CD4-positive, alpha-beta T cell treated with Interleukin-10 for 1 hour (primary cell): ENCODE measurements at places on chromosomes 7 and 10.

DNA sequence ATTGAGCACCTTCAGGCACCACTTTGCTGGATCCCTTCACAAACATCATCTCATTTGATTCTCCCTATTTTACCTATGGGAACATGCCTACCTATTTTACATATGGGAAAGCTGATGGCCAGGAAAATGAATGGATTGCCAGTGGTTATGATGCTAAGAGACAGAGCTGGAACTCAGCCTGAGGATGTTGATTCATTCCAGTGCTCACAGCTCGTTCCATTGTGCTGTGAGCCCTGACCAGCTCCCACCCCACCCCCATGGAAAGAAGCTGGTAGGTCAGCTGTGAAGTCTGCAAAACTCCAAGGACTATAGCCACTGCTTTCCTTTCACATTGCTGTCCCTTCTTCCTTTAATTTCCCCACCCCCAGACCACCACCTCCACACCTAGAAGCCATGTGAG is 9.6 kb downstream of the UBTD1 start:
- DNase-seq, result no peak

DNA sequence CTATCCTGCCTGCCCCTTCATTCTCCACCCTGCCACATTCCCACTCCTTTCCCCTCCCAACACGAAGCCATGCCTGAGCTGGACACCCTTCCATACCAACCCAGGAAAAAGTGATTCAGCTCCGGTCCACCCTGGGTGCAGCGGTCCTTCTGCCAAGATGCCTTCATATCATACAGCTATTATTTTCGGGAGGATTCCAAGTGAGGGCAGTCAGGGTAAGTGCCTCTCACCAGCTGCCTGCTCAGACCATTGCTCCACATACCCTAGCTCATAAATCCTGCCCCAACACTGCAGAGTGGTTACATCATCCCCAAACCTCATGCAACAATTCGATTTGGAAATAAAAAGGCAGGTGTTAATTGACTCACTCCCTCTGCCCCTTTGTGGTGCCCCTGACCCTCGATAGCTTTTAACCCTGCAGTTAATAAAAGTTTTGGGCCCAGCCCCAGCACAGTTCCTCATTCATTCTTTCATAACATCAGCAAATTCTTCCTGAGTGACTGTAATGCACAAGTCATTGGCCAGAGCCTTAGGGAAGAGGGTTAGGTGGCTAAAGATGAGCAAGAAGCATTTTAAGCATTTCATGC is 42.6 kb downstream of the ZNF503 start:
- DNase-seq, result no peak

- no peak for DNase-seq
Observed at GRCh38 chr10:13872411-13872810, 285.6 kb downstream of the PRPF18 start.

DNA sequence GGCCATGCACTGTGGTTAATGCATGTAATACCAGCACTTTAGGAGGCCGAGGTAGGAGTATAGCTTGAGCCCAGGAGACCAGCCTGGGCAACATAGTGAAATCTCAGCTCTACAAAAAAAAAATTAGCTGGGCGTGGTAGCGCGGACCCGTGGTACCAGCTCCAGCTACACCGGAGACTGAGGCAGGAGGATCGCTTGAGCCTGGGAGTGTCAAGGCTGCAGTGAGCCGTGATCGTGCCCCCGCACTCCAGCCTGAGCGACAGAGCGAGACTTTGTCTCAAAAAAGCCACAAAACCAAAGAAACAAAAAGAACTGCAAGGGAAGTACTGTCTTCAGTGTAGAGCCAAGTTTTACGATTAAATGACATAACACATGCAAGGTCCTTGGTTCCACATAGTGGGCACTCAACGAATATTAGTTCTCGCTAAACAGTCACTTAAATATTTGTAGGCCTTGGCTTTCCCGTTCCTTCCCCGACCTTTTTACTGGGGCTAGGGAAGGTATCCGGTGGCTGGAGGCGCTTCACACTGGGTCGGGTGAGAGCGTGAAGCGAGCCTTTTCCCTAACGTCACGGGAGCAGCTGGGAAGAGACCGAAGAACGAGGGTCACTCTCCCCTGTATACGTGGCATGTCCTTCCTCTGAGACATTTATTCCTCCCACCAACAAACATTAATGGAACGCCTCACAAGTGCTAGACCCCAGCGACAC is 993 bp upstream of the SND1 start:
- no peak for DNase-seq

GRCh38 chr10:24917493-24917892 is 34.9 kb downstream of the PRTFDC1 start:
- DNase-seq, result no peak

GRCh38 chr7:151432658-151433521 is 7.1 kb downstream of the CRYGN start:
- peak; percentile 64 for DNase-seq

- DNase-seq, result no peak
Observed at GRCh38 chr7:101823596-101823995, 6.2 kb downstream of the CUX1 start.

- DNase-seq, result no peak
Observed at GRCh38 chr10:131126321-131127137, 185.0 kb downstream of the TCERG1L start.

- DNase-seq, result no peak
Observed at GRCh38 chr10:132870426-132870825, 71.9 kb downstream of the CFAP46 start.
